Omental fat pad (tissue), 4 donors: ENCODE measurements at places on chromosomes 2 and 18.

DNA sequence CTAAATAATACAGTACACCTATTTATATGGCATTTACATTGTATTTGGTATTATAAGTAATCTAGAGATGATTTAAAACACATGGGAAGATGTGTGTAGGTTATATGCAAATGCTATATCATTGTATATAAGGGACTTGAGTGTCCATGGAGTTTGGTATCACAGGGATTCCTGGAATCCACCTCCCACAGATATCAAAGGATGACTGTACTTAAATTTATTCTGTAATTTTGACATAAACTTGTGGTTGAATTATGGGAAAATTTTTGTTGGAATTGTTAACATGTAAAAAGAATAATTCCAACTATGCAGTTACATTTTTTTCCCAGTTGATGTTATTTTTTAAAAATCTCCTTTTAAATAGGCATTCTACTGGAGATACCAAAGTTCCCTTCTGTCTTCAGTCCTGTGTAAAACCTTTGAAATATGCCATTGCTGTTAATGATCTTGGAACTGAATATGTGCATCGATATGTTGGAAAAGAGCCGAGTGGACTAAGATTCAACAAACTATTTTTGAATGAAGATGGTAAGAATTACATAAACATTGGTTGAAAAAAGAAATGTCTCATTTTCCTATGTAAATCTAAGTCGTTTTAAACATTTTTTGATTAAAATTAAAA is 24.1 kb downstream of the GLS start:
- DNase-seq, result no peak

DNA sequence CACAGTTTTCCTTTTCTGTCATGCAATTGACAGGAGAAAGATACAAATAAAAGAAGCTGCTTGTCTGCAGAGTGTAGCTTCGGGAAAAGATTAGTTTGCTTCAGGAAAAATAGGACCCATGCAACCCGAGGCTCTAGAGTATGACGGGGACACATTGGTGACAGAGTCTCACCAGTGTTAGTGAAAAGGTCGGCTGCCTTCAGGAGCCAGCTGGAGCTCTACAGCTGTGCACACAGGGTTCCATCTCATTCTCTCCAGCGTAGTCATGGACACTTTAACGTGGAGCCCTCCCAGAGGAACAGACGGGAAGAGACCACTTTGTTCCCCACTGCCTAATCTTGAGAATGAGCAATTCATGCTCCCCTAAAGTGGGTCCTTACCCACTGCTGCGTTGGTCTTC is 42.9 kb downstream of the FECH start:
- DNase-seq, result no peak

DNA sequence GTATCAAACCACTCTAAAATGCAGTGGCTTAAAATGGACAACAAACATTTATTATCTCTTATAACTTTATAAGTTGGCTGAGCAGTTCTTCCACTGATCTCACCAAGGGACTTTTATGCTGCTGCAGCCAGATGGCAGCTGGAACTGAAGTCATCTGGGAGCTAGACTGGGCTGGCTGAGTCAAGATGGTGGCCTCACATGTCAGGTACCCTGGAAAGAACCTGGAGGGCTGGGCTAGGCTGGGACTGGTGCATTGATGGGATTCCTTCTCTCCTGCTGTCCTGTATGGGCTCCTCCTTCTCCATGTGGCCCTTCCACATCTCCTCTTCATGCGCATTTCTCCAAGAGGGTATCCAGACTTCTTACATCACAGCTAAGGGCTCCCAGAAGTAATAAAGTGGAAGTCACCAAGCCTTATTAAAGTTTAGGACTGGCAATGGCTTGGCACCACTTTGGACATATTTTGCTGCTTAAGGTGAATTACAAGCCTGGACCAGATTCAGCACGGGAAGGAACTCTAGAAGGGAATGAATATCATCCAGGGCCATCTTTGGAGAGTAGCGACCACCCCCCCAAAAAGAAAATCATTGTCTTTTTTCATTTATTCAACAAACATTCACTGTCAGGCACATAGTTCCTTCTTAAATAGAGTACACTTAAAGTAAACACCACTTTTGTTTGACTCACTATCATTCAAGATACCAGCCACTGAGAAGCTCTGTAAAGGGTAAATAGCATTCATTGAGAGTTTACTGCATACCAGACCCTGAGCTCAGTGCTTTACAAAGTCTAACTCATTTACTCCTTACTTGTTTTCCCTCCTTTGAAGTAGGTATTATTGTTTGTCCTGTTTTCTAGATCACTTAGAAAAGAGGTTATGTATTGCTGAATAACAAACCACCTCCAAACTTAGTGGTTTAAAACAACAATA is 138.0 kb downstream of the ZFP36L2 start:
- DNase-seq, result no peak

- no peak for DNase-seq
These were observed 209.3 kb upstream of the SOX11 start for GRCh38 chr2:5482929-5483331.

DNA sequence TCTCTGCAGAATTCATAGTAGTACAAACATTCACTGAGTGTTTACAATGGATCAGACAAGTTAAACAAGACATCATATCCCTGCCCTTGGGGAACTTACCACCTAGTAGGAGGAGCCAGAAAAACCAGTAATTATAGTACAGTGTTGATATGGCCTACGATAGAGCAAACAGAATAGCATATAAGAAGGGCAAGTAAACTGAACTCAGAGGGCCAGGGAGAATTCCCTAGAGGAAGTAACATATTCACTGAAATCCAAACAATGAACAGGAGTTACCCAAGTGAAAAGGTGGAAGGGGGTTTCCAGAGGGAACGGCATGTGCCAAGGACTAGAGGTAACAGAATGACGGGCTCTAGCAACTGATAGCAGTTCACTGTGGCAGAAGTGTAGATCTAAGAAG is 34.1 kb downstream of the NHEJ1 start:
- no peak for DNase-seq

DNA sequence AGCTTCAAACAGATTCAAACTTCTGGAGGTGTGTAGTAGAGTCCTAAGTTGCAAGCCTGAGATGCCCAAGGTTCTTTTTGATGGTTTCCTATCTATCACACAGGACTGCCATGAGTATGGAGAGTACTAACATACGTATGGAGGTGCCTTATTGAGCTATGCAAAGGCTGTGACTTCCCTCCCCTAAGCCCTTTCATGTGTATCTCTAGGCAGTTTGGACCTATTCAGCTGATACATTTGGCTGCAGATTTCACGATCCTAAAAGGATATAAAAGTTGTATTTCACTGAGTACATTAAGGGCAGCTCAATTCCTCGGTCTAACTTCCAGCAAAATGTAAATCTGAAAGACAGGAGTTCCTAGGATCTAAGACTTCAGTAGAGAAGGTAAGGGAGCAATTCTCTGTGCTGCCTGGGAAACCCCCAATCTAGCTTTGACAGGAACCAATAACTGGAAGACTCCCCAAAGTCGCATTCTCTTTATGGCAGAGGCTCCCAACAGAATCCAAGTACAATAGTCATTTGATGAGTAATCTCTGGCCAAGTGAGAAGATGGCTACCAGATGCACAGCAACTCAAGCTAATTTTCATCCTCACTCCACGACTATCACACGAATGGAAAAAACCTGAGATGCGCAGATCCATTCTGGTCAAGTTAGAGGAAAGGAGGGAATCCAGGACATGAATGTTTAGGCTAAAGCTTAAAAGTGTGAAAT is 83.8 kb downstream of the ATL2 start:
- DNase-seq, result no peak

GRCh38 chr2:111035830-111036441 is 84.8 kb upstream of the BCL2L11 start:
- no peak for DNase-seq

DNA sequence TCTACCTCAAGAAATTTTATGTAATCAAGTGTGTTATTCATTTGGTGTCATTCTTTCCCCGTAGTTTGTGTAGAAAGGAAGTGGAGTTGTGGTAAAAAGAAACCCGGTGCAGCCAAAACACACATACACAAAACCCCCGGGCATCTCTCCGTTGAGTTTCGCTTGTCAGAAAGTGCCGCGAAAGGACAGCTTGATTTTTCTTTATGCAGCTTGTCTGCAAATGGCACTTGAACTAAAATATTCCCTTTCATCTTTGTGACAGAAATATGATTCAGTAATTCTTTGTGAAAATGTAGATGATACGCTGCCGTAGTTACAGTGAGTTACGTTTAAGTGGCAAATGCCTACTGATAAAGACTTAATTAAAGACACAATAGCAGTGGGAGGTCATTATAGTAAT is 268.8 kb upstream of the SPRED2 start:
- DNase-seq, result no peak

DNA sequence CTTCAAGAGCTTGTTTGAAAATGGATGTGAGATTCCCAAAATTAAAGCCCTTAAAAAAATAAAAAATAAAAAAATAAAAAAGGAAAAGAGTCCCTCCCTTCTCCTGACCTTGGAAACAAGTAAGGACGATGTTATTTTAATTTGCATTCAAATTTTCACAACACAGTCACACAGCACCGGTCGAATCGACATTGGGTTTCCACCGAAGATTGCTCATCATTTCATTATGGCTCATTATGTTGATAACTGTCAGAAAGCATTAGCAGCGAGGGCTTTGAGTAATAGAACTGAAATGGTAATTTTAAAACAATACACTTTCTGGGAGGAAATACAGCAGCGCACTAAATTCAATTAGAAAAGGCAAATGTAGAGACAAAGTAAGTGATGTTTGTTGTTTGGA is 78.7 kb downstream of the EPHA4 start:
- DNase-seq, result no peak

DNA sequence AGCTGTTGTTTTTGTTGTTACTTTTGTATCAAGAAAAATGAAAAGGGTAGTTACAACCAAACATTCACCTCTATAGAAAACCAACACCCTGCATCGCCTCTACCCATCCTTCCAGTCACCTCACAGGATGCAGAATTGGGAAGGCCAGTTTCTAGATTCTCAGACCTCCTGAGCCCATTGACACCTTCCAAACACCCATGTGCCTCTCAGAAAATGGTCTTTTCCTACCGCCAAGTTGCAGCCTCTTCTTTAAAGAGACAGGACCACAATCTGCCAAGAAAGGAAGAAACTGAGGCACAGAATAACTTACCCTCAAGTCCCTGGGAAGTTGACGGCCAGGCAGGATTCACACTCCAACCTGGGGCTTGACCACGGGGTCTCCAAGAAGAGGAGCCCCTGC is 101.4 kb downstream of the TNS1 start:
- no peak for DNase-seq

GRCh38 chr2:106065983-106066820 is 127.9 kb downstream of the UXS1 start:
- DNase-seq, result no peak

DNA sequence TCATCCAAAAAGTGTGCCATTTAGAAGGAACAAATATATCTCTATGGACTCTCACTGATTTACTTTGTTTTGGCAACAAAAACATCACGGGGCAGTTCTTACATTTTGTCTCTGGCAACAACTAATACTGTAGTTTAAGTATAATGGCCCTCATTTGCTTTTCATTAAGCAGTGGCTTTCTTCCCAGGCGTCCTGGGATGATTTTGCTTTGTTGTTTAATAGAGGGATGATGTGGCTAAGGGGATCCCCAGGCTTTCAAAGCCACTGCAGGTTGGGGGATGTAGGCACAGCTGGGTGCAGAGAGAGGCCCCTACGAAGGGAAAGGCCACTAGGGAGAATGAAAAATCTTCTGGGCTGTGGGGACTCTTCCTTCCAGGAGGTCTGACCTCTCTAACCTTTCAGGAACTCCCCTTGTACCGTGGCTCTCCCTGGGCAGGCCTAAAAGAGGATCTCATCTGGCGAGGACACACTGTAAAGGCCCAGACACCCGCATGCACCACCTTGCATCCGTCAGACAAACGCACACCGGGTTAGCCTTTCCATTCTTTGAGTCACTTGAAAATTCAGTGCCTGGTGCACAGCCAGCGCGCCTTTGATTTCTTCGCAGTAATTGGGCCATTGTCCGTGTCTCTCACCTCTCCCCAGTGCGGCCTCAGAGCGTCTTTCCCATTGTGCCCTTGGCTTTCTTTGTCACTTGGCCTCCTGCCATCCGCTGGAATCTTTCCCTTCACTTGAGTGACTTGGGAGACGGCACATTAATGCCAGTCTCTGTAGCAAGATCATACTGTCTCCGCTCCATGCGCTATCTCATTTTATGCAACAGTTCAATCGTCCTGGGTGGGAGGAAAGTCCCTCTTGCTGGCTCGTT is 40.3 kb upstream of the AFF3 start:
- no peak for DNase-seq

GRCh38 chr2:216090369-216090786 is 8.7 kb downstream of the TMEM169 start:
- DNase-seq, result no peak

DNA sequence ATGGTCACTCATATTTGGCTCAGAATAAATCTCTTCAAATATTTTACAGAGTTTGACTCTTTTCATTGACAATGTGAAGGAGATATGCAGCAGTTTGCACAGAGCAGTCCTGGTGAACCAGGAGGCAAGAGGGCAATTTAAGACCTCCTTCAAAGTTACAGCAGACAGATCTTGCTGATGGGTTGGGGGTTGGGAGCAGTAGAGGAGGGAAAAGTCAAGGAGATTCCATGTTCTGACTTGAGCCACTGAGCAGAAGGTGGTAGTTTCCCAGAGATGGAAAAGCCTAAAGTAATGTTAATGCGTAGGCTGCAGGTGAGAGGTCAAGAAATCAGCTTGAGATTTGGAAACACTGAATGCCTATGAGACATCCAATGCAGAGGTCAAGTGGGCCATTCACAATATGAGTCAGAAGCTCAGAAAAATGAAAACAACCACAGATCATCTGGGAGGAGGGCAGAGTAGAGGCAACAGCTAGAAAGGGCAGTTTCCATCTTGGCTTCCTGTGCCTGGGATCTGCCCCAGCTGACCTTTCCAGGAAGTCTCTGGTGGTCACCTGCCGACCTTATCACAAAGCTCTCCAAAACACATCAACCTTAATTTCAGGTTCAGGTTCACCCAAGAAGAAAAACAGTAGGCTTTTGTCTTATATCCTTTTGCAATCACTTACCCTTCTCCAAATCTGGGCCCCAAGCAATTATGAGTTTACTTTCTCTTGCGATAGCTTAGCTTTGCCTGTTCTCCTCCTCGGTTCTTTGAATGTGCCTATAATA is 197.5 kb upstream of the ARL4C start:
- no peak for DNase-seq

DNA sequence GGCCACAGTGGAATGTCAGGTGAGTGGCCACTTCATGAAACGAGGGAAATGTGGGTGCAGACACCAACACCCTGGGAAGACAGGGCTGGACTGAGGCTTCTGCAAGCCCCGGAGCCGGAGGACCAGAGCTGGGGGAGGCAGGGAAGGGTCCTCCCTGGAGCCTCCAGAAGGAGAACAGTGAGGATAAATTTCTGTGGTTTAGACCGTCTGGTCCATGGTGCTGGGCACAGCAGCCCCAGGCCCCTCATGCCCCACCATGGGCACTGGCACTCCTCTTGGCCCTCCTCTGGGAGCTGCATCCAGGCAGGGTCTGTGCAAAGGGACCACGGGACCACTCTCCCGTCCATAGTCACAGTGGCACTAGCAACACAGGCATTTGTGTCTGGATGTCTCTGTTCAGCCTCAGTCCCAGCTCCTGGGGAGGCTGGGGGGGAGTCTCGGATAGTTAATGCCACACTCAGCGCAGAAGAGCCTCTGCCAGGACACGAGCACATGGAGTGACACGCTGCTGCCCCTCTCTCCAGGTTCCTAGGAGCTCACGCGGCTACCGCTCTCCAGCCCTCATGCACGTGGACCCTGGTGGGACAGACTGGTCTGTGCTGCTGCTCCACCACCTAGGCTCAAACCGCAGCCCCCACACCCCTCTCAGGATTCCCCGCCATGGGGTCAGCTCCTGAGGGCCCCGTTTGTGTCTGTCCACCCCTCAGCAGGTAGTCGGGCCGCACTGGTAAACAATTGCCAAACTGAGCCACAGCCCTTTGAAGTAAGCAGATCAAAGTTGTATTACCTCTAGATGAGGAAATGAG is 305.9 kb upstream of the SALL3 start:
- no peak for DNase-seq
